CD4-positive, CD25-positive, alpha-beta regulatory T cell (primary cell): ENCODE measurements at places on chromosomes 11 and 22. TPM values are rescaled to one million over a fixed set of nuclear protein-coding genes. Genes with fewer than 3 reads are reported as not detected.

The CSF2RB gene
- polyA plus RNA-seq = 10.3 TPM

The DCDC1 gene
- polyA plus RNA-seq = not detected

GRCh38 chr11:27233654-27234042 lies 129.4 kb downstream of the CCDC34 start:
- no peak overlapping the region for H3K27ac ChIP-seq
- H3K36me3 ChIP-seq = no peaks in the 10 kb centered on the region
- no peak overlapping the region for H3K4me3 ChIP-seq
- no peaks in the 10 kb centered on the region for H3K4me1 ChIP-seq
- no peaks in the 10 kb centered on the region for H3K27me3 ChIP-seq
- DNase-seq = no peak

GRCh38 chr11:83249972-83250593 lies 36.1 kb downstream of the CCDC90B start:
- peak; percentile 2 for DNase-seq
- peaks cover 7% of the 10 kb centered on the region for H3K4me1 ChIP-seq
- no peaks in the 10 kb centered on the region for H3K36me3 ChIP-seq

GRCh38 chr11:5694642-5695041 lies 5.1 kb downstream of the TRIM22 start:
- H3K36me3 ChIP-seq = peaks cover 56% of the 10 kb centered on the region
- no peaks in the 10 kb centered on the region for H3K27me3 ChIP-seq
- peak overlapping the region; percentile 69 for H3K4me3 ChIP-seq
- peaks cover 45% of the 10 kb centered on the region for H3K4me1 ChIP-seq
- DNase-seq = no peak
